Tongue (tissue), 3 donors: ENCODE measurements at places on chromosomes 3 and 15.
A peak's percentile ranks its signal among the peaks of the same experiment; 100 is the strongest.

DNA sequence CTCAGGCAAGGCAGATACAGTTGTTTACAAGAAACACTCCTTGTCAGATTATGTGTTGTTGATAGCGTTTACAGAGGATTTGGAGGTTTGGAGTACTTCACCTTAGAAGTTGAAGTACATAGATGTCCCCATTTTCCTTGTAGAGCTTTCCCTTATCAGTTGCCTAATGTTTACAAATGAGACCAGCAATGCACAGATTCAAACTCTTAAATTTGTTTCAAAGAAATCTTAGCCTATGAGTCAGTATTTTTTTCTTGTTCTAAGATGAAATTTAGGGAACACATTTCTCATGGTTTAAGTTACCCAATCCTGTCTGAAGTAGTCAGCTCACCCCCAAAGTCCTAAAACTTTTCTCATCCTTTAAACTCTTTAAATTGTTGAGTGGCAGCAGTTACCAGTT is 6.3 kb upstream of the EIF5A2 start:
- no peak for DNase-seq

DNA sequence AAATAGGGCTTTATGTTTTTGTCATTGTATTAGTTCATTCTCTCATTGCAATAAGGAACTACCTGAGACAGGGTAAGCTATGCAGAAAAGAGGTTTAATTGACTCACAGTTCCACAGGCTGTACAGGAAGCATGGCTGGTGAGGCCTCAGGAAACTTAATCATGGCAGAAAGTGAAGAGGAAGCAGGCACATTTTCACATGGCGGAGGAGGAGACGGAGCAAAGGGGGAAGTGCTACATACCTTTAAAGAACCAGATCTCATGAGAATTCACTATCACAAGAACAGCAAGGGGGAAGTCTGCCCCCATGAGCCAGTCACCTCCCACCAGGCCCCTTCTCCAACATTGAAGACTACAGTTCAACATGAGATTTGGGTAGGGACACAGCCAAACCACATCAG is 25.6 kb downstream of the CEP63 start:
- DNase-seq: no peak

- DNase-seq: peak; percentile 92
Measured at GRCh38 chr3:195209847-195210265, 61.1 kb downstream of the XXYLT1 start.

DNA sequence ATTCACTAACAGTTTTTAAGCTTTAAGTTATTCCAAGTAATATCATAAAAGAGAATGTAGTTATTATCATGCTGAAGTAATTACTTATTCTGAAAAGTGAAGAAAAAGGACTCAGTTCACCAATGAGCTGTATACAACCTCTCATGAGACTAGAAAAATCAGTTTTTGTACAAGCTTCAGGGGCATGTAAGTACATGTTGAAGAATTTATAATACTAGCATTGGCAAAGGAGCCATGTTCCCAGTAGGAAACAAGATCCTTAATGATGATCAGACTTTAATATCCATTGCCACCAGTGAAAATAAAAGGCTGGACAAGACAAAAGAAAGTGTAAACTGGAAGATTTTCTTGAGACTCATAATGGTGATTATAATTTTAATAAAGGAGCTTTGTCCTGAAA is 532.8 kb downstream of the PLOD2 start:
- no peak for DNase-seq

DNA sequence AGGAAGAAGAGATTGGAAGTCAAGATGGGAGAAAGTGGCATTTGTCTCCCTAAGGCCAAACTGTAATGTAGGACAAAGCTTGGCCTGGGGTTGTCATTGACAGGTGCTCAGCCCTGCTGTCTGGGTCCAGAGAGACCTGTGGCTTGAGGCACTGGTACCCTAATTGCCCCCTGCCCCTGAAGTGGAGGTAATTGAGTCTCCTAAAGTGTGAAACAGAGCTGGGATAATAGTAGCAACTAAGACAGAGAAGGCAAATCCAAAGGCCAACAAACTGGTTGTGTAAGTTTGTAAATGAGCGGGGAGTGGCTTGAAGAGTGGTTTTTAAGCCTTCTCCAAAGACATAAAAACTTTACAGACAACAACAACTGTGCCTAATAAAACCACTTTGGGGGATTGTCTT is 264.2 kb upstream of the ROPN1 start:
- no peak for DNase-seq

GRCh38 chr3:34005886-34006285 is 207.5 kb downstream of the PDCD6IP start:
- DNase-seq: no peak

DNA sequence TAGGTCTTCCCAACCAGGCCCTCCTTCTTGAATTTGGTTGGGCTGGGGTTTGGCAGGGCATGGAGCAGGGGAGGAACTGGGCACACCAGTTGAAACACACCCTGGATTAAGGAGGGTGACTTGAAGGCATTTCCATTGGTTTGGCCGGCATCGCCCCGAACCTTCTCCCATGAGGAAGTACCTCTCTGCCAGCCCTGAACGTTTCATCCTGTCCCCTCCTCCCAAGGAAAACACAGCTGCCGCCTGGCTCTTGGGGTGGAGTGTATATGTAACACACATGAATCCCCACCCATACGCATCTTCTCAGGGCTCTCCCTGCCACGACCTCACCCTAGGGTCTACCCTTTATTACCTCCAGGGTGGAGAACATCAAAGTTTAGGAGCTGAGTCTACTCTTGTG is 14.6 kb downstream of the UBAP1L start:
- no peak for DNase-seq

GRCh38 chr3:52059781-52060180 is 3.4 kb upstream of the DUSP7 start:
- no peak for DNase-seq

DNA sequence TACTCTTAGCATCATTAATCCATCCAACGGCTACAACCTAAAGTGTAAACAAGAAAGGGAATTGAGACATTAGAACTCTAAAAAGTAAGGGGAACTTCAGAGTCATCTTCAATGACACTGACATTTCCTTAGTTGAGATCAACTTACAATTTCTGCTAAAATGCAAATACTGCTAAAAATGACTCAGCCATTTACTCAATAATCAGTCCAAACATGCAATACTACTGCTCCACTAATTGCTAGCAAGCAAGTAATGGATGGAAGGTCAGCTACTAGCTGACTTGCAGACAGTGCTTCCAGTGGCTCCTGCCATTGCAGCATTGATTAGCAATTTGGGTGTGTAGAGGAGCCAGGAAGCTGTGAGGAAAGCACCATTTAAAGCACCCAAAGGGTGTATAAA is 28.4 kb downstream of the CD200R1L start:
- DNase-seq: no peak

DNA sequence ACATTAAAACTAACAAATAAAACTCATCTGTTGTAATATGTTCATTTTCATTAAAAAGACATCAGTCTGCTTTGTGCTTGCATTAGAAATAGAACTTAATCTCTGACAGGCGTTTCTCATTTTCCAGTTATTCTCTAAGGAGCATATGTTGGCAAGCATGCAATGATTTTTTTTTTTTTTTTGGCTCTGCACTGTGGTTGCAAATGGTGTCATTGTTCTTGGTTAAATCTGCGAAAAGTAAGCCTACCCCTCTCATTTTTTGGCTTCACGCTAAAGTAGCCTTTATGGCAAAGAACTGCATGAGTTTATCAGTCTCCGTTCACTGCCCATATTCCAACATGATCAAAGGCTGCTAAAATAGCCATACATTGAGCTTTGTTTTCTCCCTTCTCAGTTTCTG is 403.2 kb downstream of the MECOM start:
- peak; percentile 85 for DNase-seq

DNA sequence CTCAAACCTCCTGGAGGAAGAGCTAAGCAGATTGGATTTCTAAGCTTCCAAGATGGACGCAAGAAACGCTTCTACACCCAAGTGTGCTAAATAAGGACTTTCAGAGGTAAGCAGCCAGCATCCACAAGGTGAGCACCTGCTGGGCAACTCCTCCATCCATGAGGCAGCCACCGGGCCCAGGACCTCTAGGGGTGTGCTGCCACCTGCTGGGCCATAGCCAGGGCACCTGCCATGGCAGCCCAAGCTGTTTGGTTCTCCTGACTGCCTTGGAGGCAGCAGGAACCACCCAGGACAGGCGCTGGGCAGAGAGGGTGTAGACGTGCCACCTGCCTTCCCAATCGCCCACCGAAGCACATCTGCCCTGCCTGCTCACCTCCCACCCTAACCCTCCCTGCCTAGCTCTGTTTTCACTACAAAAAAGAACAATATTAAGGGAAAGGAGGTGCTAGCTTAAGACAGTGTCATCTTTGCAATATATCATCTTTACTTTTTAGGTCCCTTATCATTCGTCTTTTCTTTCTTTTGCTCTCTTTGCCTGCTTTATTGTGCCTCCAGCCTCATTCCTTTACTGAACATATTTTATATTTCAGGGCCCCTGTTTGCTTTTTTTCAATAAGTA is 12.9 kb downstream of the C15orf62 start:
- peak; percentile 52 for DNase-seq

- DNase-seq: peak; percentile 74
Measured at GRCh38 chr3:69433969-69434325, 48.1 kb upstream of the FRMD4B start.

GRCh38 chr15:34613301-34613700 is 29.9 kb upstream of the GOLGA8B start:
- DNase-seq: no peak

GRCh38 chr3:160852856-160853255 is 96.8 kb downstream of the PPM1L start:
- no peak for DNase-seq

DNA sequence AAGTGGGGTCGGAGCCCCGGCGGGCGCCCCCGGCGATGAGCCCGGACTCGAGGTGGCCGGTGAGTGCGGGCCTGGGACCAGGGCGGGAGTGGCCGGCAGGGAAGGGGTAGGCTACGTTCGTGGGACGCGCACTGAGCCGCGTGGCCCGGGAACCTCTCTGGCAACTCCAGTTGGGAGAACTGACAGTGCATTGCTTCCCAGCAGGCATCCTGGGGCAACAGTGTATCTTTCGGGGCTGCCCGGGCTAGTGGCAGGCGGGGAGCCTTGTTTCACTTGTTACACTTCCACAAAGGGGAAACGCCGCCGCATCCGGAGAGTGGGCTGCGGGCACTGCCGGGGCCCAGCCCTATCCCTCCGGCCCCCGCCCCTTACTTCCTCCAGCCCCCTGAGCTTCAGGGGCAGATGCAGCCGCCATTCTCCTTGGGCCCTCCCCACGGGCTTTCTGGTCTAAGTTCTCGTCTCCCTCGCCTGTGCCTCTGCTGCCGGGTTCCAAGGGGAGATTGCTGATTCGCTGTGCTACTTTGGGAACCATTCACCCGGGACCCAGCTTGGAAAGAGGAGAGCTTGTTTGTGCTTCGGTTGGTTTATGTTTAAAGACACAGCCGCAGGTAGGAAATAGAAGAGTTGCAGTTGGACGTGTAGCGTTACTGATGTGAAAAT is 675 bp downstream of the BRPF1 start:
- DNase-seq: no peak

- peak; percentile 89 for DNase-seq
Measured at GRCh38 chr3:58288011-58288728, 17.9 kb upstream of the RPP14 start.

DNA sequence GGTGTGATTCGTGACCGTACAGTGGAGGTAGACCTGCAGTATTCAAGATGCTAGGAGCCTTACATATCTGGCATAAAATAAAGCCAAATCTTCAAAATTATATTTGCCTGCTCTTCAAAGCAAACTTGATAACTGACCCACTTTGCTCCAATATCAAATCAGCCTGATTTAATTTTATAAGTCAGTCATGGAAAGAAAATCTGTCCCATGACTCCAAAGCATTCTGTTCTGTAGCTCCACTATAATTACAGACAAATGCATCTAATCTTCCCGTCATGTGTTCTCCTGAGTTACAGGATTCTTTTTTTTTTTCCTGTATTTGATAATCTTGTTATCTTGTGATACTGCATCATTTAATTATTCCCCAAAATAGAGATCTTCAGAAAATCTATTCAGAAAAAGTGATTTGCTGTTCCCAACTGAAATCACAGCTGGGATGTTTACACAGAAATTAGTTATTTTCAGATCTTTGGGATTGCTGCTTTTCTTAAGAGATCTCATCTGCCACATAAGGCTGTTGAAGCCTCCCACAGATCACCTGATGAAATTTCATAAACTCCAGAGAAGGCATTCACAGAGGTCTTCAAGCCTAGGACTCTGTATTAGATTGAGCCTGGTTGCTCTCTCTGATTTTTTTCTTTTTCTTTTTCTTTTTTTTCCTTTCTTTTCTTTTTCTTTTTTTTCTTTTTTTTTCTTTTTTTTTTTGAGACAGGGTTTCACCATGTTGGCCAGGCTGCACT is 27.2 kb downstream of the TIMP4 start:
- DNase-seq: no peak

DNA sequence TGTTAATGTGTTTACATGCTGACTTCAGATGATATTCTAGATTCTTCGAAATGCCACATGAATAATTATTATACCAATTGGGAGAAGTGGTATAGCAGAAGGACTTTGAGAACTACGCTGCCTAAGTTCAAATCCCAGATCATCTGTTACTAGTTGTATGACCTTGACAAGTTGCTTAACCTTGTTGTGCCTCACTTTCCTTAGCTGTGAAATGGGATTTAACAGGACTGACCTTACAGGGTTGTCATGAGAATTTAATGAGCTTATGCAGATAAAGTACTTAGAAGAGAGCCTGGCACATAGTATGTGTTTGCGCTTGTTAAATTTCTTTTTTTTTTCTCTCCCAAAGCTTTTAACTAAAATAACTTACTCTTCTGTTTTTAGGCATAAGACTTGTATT is 24.4 kb downstream of the WDR76 start:
- no peak for DNase-seq

- peak; percentile 81 for DNase-seq
Measured at GRCh38 chr3:180913581-180914404, 1.3 kb downstream of the FXR1 start.

DNA sequence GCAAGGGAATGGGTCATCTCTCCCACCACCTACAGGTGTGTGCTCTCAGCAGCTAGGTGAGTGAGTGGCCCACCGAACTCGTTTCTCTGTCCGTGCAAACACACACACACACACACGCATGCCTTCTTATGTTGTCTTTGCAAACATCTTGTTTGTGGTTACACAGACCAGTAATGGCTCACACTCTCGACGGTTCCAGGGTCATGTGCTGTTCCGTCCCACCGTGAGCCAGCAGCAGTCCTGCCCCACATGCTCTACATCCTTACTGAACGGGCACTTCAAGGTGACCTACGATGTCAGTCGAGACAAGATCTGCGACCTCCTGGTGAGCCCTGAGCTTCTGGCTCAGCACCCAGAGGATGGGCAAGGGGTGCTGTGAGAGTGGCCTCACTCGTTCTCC is 4.3 kb downstream of the ITIH1 start:
- DNase-seq: no peak
